Body of pancreas (tissue), 4 donors: ENCODE measurements at places on chromosomes 7 and 10.

- no peak for DNase-seq
Observed at GRCh38 chr10:111707076-111707475, 476.5 kb downstream of the GPAM start.

- DNase-seq, result no peak
Observed at GRCh38 chr7:129827467-129827990, 125.2 kb downstream of the UBE2H start.

DNA sequence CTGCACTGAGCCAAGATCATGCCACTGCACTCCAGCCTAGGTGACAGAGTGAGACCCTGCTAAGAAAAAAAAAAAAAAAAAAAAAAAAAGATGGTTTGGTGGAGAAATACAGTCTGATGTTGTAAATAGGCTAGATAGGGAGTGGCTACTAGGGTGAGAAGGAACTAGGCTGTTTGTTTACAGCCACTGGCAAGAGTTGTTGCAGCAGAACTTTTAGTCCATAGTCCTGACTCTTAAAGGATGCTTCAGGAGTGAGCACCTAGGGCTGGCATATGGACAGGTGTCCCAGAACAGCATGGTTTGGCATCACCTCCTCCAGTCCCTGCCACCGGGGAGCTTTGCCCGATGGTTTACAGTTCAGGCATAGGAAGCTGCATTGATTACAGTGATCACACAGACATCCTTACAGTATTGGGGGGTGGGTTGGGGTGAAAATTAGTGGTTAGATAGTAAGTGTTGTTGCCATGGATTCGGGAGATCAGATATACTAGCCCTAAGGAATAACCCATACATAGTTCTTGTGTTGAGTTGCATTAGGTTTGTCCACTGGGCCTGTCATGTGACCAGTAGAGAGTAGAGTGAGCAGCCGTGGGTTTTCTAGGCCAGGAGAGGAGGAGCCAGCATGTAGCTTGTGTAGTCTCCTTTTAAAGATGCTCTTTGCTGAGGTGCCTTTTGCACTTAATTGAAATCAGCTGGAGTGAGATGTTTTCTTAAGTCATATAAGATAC lies 35.9 kb downstream of the ZRANB1 start:
- no peak for DNase-seq

- DNase-seq, result no peak
Observed at GRCh38 chr7:144854839-144855424, 19.1 kb upstream of the TPK1 start.

- DNase-seq, result peak; percentile 41
Observed at GRCh38 chr10:59997827-59998525, 91.6 kb upstream of the CCDC6 start.

GRCh38 chr7:284762-285722 lies 4.9 kb upstream of the FOXL3 start:
- no peak for DNase-seq

DNA sequence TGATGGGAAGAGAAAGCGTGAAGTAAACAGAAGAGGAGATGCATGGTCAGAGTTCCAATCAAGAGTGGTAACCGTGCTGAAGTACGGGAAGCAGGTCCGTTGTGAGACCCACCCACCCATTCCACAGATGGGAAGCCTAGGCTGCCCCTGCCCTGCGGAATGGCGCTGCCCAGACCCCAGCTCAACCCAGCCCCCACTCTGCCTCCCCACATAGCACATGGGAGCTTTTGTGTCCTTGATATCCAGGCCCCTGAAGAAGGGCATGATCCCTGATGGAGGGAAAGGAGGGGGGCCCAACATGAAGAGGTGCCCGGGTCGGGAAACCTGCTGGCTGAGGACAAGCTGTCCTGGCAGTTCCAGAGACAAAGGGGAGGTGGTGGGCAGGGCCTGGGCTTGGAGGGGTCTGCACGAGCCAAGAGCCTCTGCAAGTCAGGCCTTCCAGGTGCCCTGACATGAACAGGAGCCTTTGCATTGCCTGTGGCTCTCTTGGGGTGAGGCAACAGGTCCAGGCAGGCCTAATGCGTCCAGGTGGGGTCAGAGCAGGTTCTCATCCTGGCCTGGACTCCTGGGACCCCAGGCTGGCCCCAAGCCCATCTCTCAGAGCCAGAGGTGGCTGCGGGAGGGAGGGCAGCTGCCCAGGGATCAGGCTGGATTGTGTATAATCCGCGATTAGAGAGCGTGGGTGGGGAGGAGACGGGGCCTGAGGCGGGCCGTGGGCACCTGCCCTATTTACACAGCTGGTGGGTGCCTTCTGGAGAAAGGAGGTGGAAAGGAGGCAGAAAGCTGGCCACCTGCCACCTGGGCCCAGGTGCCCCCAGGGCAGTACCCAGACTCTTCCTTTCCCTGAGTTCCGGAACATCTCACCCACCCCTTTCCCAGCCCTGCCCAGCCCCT lies 23.5 kb downstream of the YKT6 start:
- DNase-seq, result peak; percentile 94

DNA sequence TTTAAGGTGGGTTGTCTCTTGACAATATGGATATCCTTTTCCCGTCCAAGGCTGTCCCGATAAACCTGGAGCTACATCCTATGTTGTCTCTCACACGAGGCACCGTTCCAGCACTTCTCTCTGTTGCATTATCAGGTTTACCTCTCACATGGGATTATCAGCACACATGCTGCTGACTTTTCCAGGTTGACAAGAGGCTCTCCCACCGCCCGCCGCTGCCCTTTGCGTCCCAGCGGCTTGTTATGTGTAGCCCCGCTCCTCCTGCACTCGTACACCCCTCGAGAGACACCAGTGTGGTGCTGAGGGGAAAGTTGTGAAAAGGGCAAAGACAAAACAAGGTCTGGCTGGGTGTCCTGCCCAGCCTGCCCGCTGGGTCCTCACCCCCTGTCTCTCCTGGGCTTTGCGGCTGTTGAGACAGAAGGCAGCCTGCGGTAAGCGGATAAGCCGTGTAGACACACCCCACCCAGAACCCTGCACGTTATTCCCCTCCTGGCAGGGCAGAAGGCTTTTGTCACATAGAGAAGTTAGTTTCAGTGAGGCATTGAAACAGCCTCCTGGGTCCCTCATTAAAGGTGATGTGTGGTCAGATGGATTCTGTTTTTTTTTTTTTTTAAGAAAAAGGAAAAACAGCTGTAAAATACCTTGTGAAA lies 38.7 kb downstream of the UBE3C start:
- no peak for DNase-seq

GRCh38 chr10:113038183-113038582 lies 88.1 kb downstream of the TCF7L2 start:
- DNase-seq, result no peak

DNA sequence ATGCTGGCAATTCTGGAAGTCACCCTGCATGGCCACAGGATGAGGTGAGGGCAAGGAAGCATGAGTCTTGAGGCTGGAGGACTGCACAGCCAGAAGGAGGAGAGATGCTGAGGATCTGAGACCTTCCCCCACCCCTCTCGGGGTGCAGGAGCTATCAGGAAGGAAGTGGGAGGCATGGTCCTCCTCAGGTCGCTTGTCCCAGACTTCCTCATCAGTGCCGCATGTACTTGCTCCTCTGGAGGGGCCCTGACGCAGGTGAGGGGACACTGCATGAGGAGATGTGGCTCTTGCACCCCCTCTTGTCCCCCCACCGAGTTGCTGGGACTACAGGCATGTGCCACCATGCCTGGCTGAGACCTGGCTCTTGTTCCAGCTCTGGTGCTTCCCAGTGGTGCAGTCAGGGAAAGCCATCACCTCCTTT lies 5.7 kb upstream of the ZMIZ1 start:
- peak; percentile 2 for DNase-seq

DNA sequence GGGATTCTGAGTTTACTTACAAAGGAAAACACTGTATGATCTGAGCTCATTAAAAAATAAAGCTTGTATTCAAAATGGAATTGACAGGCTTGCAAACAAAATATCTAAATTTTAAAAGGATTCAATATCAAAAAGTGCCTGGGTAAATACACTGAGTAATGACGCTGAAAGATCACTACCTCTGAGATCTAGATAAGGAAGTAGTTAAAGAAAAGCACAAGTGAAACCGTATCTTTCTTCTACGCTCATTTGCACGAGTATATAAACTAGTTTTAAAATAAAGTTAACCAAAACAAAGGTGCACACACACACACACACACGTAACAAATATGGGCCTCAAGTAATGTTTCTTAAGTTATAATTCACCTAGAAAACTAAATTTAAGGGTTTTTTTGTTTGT lies 93.4 kb downstream of the SNX13 start:
- DNase-seq, result no peak

DNA sequence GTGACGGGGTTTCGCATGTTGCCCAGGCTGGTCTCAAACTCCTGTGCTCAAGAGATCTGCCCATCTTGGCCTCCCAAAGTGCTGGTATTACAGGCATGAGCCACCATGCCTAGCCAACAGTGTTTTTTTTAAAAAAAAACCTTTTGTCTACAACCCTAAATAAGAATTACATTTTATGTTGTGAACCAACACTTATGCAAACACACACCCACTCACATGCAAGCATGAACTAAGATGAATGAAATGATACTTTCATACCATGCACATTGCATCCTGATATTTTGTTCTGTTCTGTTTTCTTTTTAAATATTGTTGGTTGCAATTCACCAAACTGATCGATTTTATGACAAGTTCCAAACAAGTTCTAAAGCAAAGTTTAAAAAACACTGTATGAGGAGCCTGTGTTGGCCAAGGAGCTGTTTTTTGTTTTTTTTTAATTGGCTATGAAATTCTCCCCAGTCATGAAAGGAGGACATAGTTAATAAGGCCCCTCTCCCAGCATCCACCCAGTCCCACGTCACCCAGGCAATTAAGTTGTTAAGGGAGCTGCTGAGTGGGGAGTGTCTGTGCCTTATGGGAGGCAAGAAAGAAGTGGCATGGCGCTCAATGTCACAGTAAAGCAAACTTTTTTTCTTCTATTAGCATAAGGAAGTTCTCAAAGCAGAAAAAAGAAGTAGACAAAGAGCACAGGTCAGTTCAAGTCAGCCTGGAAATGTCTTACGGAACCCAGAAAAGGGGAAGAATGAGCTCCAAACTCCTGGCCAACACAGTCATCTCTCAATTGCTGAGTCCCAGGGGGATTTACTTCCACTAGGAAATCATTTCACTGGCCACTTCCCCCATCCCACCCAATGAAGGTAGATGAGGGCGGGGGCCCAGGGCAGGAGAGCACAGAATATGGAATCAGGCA lies 50.1 kb downstream of the NOD1 start:
- peak; percentile 21 for DNase-seq

GRCh38 chr10:70306181-70306705 lies 22.4 kb upstream of the NPFFR1 start:
- DNase-seq, result no peak

DNA sequence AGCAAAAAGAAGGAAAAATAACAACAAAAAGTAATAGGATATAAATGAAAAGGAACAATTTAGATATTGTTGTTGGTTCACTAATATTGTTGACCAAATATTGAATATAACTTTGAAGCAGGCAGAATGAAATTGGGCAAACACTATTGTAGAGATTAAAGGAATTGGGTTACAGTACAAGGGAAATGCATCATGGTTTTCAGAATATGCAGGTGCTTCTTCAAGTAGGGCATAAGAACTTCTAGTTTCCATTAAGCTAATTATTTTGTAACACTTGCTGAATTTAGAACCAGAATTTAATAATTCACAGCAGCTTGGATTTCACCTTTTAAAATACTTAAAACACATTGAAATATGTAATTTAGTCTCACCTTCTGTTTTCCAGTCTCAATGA lies 36.5 kb downstream of the RPA3 start:
- DNase-seq, result no peak

GRCh38 chr7:156703209-156703608 lies 62.6 kb downstream of the RNF32 start:
- no peak for DNase-seq

DNA sequence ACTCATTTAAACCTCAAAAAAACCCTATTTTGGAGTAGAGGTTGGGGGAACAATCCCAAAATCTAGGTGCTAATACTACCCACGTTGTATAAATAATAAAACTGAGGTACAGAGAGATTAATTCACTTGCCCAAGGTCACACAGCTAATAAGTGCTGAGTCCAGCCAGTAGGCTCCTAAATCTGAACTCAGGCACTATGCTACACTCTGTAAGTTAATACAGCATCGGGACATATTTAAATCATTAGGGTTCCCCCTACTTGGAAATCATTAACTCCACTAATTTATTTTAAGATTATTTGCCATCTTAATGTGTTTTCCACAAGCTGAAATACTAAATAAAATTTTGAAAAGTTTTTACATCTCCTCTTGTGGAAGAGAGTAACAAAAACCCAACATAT lies 24.2 kb downstream of the PIP4K2A start:
- DNase-seq, result no peak

GRCh38 chr10:6070660-6071059 lies 8.5 kb upstream of the IL2RA start:
- DNase-seq, result no peak

DNA sequence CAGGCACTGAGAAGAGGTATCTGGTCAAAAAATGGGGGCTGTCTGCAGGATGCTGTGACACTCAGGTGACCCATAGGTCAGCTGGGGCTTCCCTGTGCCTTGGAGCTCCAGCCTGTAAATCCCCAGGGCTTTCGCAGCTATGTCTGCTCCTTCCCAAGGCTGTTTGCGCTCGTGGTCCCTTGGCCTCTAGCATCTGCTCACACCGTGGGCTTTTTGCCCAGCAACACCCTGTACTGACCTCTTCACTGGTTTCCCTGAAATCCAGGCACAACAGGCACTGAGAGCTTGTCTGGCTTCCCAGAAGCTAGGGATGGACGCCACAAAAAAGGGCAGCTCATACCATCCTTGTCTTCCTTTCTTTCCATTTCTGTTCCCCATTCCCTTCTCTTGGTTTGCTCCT lies 280.3 kb upstream of the HABP2 start:
- no peak for DNase-seq

GRCh38 chr10:70698211-70698610 lies 25.9 kb downstream of the ADAMTS14 start:
- DNase-seq, result no peak

DNA sequence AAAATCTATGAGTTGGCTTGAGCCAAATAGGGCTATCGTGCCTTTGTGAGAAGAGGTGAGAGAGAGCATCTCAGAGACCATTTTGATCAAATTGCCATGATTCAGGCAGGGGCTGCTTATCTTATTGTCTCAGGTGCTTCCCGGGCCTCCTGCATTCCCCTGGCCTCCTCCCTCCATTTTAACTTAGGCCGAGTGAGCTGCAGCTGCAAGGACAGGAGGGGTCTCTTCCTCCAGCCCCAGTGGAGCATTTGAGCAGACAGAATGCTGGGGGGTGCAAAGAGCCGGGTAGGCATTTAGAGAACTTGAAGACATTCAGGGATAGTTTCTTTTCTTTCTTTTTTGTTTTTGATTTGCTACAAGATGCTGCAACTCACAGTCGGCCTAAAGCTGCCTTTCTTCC lies 59.0 kb downstream of the BUB3 start:
- DNase-seq, result no peak

- no peak for DNase-seq
Observed at GRCh38 chr7:117829450-117830117, 43.7 kb downstream of the CTTNBP2 start.

DNA sequence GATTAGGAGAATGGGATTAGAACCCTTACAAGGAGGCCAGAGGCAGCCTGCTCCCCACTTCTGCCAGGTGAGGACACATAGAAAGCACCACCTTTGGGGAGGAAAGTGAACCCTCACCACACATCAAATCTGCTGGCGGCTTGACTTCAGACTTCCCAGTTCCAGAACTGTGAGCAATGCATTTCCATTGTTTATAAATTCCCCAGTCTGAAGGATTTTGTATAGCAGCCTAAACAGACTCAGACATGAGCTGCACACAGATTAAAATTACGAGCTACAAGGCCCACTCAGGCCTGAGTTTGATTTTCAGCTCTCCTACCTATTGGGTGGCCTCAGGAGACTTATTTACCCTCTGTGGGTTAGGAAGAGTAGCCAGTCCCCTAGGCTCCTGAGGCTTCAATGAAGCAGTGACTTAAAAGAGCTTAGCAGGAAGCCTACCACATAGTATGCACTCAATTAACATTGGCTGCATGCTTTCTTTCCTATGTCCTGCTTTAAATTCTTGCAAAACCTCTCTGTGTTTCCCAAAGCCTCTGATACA lies 350.7 kb upstream of the ZMIZ1 start:
- DNase-seq, result no peak
